H54 (cell line): ENCODE measurements at places on chromosomes 4 and X.

- no peak for DNase-seq
Observed at GRCh38 chrX:53283567-53283966, 2.2 kb upstream of the IQSEC2 start.

DNA sequence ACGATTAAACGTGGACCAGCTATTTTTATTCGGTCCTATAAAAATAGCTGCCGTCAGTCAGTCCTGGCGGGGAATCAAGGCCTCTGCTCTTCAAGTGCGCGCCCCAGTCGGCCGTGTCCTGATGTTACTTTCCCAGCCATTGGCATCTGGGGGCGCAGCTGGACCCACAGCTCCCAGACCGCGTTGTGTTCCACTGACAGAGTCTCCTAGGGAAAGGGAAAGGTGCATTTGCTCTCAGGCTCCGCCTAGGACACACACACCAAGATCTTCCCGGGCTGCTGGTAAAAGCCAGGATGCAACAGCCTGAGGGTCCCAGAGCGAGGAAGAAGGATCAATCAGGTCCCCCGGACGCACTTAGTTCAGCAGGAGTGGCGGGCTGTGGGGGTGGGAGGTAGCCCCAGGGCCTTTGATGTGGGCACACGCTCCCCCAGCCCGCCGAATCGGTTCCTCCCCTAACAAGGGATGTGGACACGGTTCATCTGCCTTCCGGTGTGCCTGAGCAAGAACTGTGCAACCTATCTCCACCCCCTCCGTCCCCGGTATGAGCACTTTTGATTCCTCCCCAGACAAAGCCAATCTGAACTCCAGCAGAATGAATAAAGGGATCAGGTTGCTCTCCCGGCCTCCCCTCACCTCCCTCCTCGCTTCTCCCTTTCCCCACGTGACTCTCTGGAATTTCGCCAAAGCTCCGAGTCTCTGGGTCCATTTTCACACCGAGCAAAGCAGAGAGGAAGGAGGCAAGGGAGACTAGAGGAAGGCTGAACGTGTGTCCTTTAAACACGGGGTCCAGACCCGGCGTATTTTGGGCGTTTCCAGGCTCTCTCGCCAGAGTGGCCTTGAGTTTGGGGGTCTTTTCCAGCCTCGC lies 626 bp upstream of the FRAS1 start:
- DNase-seq: no peak

DNA sequence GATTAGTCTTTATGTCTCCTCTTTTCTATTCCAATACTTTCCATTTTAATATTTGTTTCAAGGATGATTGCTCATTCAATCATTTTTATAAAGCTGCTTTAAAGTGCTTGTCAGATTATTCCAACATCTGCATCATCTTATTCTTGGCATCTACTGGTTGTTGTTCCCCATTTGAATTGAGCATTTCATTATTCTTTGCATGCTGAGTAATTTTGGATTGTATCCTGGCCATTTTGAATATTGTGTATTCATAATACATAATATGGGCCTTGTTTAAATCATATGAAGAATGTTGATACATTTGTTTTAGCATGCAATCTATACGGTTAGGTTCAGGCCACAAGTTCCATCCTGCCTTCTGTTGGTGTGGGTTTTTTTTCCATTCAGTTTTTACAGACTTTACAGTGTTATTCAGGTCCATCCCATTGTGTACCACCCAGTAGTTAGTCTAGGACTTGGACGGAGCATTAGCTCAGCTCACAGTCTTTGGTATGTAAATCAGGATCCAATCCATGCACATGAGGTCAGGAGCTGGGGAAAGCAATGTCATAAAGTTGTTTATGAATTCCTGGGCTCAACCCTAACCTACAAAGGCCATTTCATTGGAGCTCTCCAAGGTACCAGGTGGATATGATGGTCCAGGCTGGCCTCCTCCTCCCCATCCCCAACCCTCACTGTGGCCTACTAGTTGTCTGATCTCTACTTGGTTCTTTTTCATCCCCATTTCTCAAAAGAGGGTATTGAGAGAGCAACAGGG lies 20.3 kb downstream of the RGN start:
- no peak for DNase-seq

DNA sequence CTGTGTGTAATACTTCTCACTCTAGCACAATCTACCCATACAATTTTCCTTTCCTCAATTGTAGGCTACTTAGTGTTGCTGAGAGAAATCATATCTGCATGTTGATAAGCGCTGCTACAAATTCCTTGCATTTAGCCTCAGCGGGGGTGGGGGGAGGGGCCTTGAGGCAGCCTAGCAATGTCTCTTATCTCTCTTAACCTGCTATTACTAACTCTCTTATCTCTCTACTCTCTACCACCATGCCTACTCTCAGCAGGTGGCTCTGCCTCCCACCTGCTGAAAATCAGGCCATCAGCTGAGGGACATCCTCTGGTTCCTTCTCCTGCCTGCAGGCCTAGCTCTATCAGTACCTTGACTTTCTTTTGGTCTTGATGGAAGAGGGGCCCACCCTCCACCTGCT lies 98.9 kb downstream of the GPR82 start:
- no peak for DNase-seq

GRCh38 chr4:55364691-55365344 lies 18.8 kb downstream of the SRD5A3 start:
- DNase-seq: no peak

- no peak for DNase-seq
Observed at GRCh38 chrX:134694333-134695322, 36.4 kb upstream of the PLAC1 start.

- DNase-seq: peak; percentile 61
Observed at GRCh38 chr4:151015459-151016347, 619 bp upstream of the LRBA start.

DNA sequence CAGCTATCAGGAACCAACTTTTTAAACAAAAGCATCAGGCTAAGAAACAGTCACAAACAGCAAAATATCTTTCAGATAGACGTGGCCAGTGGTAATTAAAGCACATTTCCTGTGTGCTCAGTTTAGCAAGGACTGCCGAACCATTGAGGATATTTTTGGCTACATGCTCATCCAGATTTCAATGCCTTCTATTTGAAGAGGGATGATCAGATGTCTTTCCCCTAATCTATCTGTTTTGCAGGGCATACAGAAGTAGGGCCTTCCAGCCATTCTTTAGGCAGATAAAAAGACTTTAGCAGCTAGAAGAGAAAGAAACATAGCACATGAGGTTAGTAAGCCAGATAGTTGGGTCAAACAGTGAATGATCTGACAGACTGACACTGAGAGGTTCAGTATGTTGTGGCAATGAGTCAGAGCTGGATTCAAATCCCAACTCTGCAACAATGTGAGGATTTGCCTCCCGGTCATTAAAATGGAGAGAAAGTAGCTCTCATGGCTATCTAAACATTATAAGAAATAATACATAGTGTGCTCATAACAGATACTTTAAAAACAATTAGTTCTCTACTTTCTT lies 100.0 kb upstream of the PRKG2 start:
- no peak for DNase-seq

DNA sequence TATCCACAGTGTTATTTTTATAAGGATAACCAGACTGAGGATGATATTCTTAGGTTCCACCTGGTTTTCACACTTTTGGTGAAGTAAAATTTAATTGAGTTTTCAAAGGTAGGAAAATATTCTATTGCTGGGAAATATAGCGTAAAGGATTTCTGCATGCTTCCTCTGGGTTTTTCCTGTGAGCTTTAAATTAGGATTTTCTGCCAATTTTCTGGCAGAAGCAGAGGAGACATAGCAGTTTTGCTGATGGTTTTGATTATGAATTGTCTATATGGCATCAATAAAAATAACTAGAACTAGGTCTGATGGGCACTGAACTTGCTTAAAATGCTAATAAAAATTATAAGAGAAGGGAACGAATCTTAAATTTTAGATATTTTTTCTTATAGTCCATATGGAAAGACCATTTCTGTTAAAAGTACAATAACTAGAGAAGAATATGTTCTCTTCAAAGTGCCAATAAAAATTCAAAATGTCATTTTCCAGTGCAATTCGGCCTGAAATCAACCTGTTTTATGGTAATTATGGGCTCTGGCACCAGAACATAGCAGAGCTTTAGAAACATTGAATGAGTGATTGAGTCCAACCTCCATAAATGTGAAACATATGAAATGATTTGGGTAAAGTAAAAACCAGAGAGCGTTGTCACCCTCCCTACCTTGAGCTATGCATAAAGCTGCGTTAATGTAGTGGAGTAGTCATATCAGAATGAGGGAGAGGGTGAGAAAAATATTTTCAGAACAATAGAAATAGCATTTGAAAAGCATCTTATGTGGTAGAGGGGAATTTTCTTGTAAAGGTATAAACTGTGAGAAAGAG lies 279.7 kb downstream of the SPRY1 start:
- no peak for DNase-seq

- DNase-seq: no peak
Observed at GRCh38 chr4:41934514-41934900, 722 bp upstream of the TMEM33 start.

GRCh38 chr4:117491516-117491915 lies 406.1 kb upstream of the TRAM1L1 start:
- no peak for DNase-seq

DNA sequence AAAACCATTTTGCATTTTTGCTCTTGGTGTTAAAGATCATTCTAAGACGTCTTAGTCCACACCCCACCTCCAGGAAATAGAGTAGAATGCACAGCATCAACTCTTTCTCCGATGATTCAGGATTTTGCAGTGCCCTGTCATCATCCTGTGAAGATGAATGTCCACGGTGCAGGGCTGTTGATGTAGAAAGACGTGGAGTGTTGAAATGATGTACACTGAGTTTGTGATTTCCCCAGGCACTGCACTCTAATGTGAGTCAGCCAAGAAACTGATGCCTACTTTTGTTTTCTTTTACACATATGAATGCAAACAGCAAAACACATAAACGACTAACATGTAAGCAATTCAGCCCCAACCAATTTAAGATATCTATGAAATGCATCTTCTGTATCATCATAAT lies 10.5 kb downstream of the LGI2 start:
- no peak for DNase-seq

GRCh38 chr4:33494150-33494549 lies 2750.2 kb downstream of the ARAP2 start:
- DNase-seq: no peak

DNA sequence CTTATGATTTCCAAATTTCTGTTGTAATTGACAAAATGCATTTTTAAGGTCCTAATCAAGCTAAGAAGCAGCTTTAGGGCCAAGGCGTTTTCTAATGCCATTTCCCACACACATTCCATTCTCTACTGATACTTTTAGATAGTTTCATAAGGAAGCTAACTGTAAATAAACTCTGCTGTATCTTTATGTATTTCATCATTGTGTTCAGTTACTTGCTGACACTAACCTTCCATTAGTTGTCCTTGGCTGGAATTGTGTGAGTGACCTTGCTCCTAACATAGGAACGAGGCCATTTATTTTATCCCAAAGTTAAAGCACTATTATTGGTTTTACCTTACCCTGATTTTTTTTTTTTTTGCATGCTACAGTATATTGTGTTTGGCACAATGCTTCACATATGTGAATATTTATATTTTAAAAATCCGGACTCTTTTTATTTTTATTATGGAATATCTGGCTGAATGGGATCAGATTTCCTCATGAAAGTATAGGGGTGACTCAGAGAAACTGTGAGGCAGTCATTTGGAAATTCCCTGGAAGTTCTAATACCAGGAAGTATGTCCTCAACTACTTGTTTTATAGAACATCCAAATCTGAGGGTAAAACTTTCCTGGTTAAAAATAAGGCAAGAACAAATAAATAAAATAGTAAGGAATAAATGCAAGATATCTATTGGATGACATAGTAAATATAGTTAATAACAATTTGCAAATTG lies 62.7 kb upstream of the SORBS2 start:
- no peak for DNase-seq

DNA sequence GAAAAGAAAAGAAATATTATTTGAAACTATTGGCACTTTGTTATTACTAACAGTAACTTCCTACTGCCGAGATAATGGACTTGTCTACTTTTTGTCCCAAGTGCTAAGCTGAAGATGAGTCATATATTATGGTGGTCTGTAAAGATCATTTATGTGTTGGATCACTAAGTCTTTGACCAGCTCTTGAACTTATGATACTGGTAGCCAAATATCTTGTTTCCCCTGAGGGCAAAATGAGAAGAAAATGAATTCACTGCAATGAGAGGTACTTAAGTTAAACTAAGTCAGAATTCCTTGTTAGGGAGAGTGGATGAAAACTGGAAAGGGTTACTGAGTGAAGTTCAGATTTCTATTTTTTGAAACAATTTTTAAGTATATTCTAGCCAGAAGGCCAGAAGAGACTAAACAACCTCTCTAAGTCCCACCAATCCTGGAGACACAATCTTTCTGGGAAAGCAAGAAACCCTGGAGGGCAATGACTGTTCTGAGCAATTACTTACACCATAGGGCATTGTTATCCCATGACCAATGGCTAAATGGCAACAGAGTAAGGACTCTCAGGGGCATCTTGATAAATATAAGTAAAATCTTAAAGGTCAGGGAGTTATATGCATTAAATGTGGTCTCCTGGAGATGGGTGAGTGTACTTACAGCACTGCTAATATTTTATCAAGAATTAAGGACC lies 287.7 kb downstream of the STIM2 start:
- DNase-seq: no peak

DNA sequence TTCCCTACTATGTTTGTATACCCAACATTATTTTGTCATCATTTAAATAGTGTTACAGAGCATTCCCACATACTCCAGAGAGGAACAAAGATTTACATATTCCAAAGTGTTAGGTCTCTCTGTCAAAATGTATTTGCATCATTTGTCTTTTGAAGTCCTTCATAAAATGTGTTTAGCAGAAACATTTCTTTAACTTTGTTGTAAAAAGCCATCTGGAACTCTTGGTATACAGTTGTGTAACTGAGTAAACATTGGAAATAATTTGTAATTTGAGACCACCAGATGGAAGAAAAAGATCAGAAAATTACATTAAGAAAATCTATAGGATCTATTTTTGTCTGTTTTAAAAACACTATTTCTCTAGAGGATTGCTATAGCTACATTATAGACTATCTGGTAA lies 56.6 kb upstream of the ALB start:
- no peak for DNase-seq

DNA sequence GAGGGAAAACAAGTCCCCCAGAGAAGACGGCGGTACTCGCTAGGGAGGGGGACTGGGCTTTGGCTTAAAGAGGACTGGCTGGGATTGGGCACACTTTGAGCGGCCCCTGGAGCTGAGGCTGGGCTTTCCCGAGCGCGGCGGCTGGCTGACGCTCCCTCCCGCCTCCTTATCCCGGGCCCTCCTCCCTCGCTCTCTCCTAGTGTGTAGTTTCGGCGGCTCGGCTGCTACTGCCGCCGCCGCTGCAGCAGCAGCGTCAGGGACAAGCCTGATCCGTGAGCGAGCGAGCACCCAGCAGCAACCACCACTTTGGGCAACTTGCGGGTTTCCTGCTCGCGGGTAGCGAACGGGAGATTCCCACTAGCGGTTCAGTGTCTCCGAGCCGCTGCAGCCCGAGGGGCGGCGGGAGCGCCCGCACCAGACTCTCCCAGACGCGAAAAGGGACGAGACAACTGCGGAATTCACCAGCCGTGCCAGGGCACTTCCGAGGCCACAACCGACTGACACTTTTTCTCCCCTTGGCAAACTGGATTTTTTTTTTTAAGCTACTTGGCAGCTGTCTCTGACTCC lies 632 bp upstream of the PCDH7 start:
- DNase-seq: no peak
